ENCODE measurements at places on chromosomes 7 and 10.

DNA sequence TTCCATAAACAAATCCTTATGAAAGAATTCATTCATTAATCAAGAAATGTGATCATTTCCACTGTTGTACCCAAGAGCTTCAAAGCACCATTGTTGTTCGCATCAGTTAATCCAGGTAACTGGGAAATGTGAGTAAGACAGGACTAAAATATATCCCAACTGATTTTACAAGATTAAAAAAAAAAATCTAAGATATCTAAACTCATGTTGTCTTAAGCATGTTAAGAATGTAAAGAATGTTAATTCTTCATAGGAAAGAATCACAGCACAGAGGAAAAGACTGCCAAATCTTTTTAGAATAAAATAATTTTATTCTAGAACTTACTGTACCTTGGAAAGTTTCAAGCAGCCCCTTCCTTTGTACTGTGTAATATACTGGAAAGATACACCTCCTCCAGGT lies 16.4 kb downstream of the FZD1 start:
- DNase-seq, result no peak

- no peak for DNase-seq
These were observed 263.3 kb upstream of the TCERG1L start for GRCh38 chr10:131574707-131575430.

GRCh38 chr10:86970162-86970981 lies 2.1 kb downstream of the ADIRF start:
- no peak for DNase-seq

- DNase-seq, result no peak
These were observed 221.8 kb upstream of the TMEM72 start for GRCh38 chr10:44689368-44689767.
